WTC11 (cell line): ENCODE measurements at places on chromosomes 7 and 10. TPM values are rescaled to one million over a fixed set of nuclear protein-coding genes. Genes with fewer than 3 reads are reported as not detected.
A peak's percentile ranks its signal among the peaks of the same experiment; 100 is the strongest.

DNA sequence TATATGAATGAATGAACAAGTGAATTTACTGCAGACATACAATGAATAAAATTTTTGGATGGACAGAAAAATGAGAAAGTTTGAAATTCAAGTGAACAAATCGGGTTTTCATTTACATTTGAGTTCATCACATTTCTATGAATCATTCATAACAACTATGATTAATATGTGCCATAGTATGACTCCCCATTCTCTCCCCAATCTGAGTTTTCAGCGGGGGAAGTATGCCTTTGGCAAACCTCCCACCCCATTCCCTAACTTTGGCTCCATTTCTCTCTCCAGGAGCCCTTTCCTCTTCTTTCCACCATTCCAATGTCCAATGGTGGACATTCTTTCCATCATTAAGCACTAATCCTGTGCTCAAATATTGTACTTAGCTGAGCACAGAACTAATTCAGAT is 96.8 kb upstream of the LSM8 start:
- no peak for DNase-seq
- no peaks in the 10 kb centered on the region for H3K36me3 ChIP-seq
- H3K27ac ChIP-seq: no peak overlapping the region

GRCh38 chr10:43952760-43953159 is 304.1 kb upstream of the ZNF32 start:
- H3K4me1 ChIP-seq: peaks cover 20% of the 10 kb centered on the region
- no peak overlapping the region for H3K4me3 ChIP-seq
- peaks cover 9% of the 10 kb centered on the region; the same call in 1 of the 2 replicates for H3K36me3 ChIP-seq
- H3K27ac ChIP-seq: no peak overlapping the region

DNA sequence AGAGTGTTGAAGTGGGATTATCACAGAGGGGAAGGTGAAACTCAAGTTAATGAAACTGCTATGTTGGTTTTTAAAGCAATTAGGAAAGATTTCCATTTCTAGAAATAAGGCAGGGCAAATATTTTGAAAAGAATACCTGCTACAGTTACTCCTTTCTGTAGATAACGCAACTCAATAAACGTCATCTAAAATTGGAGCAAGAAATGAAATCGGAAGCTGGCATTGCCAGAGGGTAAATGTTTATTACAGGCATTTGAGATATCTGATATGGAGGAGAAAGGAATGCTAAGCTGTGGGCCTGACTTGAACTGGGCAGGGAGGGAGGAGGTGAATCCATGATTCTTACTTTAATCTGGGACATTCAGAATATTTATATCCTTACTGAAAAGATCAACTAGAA is 217.0 kb upstream of the ADARB2 start:
- no peak for DNase-seq
- H3K36me3 ChIP-seq: no peaks in the 10 kb centered on the region
- peaks cover 19% of the 10 kb centered on the region for H3K27me3 ChIP-seq
- no peak overlapping the region for H3K4me3 ChIP-seq
- H3K27ac ChIP-seq: no peak overlapping the region

DNA sequence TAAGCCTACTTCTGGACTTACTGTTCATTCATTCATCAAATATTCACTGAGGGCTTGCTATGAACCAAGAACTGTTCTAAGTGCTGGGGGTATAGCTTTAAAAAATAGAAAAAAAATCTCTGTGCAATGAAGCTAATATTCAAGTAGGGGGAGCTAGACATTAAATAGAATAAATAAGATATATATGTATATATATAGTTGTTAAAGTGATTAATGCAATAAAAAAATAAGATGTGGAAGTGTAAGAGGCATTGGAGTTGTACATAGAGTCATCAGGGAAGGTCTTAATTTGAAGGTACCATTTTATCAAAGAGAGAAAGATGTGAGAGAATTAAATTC is 181.2 kb upstream of the AGR3 start:
- no peak overlapping the region for H3K27ac ChIP-seq
- no peaks in the 10 kb centered on the region for H3K27me3 ChIP-seq
- no peak overlapping the region for H3K4me3 ChIP-seq
- H3K4me1 ChIP-seq: no peaks in the 10 kb centered on the region

- DNase-seq: no peak
- no peak overlapping the region for H3K4me3 ChIP-seq
- H3K27ac ChIP-seq: no peak overlapping the region
- H3K27me3 ChIP-seq: no peaks in the 10 kb centered on the region
These were observed 26.2 kb upstream of the MSRB2 start for GRCh38 chr10:23069019-23069815.

DNA sequence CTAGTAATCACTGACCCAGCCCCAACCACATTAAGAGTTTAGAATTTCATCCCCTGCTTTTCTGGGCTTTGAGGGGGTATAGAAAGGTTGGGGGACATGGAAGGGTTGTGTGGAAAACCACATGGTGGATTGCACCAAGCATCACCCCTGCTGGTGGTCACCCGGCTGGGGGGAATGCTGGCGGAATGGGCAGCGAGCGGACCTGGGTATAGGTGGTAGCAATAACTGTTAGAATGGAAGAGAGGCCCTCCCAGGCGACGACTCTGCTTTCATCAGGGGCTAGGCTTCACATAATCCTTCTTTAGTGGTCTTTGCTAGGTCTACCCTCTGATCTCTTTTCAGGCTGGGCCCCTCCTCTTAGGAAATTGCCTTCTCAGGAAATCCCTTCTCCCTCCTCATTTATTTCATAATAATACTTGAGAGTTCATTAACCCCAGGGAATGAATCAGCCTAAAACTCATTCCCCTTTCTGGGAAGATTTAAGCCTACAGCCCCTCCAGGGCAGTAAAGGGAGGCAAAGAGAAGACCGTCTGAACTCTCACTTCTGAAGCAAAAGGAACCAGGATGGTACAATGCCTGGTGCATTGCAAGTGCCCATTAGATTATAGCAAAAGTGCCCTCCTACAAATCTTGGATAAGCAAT is 90.7 kb upstream of the LEP start:
- H3K36me3 ChIP-seq: no peaks in the 10 kb centered on the region
- DNase-seq: no peak
- H3K4me3 ChIP-seq: no peak overlapping the region
- peaks cover 19% of the 10 kb centered on the region for H3K27me3 ChIP-seq
- no peak overlapping the region for H3K27ac ChIP-seq

- H3K4me3 ChIP-seq: no peak overlapping the region
- no peaks in the 10 kb centered on the region for H3K36me3 ChIP-seq
- no peaks in the 10 kb centered on the region for H3K27me3 ChIP-seq
- no peak for DNase-seq
- no peak overlapping the region for H3K27ac ChIP-seq
These were observed 156.4 kb upstream of the MTPN start for GRCh38 chr7:136133551-136133950.

- H3K4me1 ChIP-seq: peaks cover 11% of the 10 kb centered on the region
- no peak overlapping the region for H3K4me3 ChIP-seq
- no peaks in the 10 kb centered on the region for H3K36me3 ChIP-seq
These were observed 24.2 kb upstream of the FAM20C start for GRCh38 chr7:167976-168791.

DNA sequence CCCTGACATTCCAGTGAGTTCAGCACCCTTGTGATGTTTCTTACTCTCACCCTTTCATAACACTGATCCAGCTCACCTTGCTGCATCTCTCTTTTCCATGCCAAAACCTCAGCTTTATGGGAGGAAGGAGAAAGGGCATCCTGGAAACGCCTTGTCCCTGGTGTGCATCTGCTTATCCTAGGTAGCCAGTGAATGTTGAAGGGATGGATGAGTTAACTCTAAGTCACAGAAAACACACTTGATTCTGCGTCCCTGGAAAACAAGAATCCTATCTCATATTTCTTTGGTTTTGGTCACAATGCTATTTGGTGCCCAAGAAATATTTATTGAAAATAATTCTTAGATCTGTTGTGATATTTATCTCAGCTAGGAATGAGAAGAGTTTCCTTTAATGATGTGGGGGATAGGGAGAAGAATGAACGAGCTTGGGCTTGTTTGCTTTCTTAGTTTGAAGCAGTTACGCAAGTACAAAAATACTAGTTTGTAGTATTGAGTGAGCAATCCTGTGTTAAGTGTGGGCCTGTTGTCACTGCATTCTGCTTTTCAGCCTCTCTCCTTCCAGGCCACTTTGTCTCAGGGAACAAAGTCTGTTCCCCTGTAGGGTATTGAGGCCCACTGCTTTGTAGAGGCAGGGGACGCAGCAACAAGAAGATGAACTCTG is 126.5 kb downstream of the ARID5B start:
- H3K36me3 ChIP-seq: no peaks in the 10 kb centered on the region
- H3K4me1 ChIP-seq: no peaks in the 10 kb centered on the region; the same call in 1 of the 2 replicates
- peaks cover 2% of the 10 kb centered on the region; the same call in 1 of the 2 replicates for H3K27me3 ChIP-seq
- DNase-seq: no peak

- H3K36me3 ChIP-seq: peaks cover 15% of the 10 kb centered on the region
- H3K27ac ChIP-seq: no peak overlapping the region
- peaks cover 23% of the 10 kb centered on the region for H3K4me1 ChIP-seq
- no peaks in the 10 kb centered on the region for H3K27me3 ChIP-seq
- no peak overlapping the region for H3K4me3 ChIP-seq
These were observed 495.7 kb downstream of the GALNT17 start for GRCh38 chr7:71627651-71628050.

DNA sequence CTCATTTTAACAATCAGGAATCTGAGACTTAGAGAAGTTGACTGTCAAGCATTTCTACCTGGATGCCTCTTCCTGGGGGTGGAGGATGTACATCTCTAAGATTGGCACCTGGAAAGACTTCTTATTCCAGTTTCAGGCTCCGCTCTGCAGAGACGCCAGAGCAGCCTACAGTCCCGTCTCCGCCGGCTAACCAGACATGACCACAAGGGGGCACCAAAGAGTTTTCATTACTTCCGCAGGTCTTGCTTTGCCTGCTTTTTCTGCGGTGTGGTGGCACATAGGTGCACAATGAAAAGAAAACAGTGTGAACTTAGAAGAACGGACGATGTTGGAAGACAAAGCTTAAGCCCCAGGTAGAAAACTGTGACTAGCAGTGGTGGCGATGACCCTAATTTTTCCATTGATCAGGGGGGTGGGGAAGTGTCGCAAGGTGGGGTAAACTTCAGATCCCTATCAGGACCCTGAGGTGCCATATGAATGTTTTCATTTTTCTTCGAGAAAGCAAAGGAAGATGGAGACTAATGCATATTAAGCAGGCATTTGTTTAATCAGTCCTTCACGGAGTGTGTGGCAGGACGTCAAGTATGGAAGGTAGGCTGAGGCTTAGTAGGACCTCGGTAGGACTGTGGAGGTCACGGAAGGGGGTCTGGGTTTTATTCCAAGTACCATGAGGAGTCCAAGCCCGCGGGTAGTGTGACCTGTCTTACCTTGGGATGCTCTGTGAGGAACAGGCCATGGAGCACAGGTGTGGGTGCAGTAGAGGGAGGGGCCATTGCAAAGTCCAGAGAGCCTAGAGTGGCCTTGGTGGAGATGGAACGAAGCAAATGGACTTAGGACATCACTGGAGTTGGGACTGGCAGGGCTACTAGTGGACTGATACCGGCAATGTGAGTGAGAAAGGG is 60.1 kb upstream of the SORCS3 start:
- DNase-seq: peak; percentile 81
- no peaks in the 10 kb centered on the region; the same call in 1 of the 2 replicates for H3K27me3 ChIP-seq
- H3K4me1 ChIP-seq: peaks cover 9% of the 10 kb centered on the region
- no peak overlapping the region for H3K27ac ChIP-seq
- H3K4me3 ChIP-seq: no peak overlapping the region

DNA sequence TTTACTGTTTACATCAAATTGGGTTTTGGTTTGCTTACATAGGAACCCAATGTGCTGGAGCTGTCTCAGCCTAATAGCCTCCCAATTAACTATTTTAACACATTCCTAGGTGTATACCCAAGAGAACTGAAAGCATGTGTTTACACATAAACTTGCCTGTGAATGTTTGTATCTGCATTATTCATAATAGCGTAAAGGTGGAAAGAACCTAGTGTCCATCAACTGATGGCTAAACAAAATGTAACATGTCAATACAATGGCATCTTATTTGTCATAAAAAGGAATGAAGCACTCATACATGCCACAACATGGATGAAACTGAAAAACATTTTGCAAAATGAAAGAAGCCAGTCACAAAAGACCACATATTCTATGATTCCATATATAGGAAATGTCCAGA is 160.6 kb upstream of the EEPD1 start:
- no peak overlapping the region for H3K27ac ChIP-seq
- no peak for DNase-seq
- no peaks in the 10 kb centered on the region for H3K36me3 ChIP-seq
- no peaks in the 10 kb centered on the region for H3K27me3 ChIP-seq
- peaks cover 4% of the 10 kb centered on the region; the same call in 1 of the 2 replicates for H3K4me1 ChIP-seq

GRCh38 chr10:17428351-17429097 is 25.9 kb downstream of the ST8SIA6 start:
- H3K36me3 ChIP-seq: no peaks in the 10 kb centered on the region
- H3K27ac ChIP-seq: no peak overlapping the region
- H3K4me1 ChIP-seq: peaks cover 14% of the 10 kb centered on the region
- DNase-seq: no peak
- H3K27me3 ChIP-seq: no peaks in the 10 kb centered on the region

- no peak for DNase-seq
- H3K27me3 ChIP-seq: peaks cover 40% of the 10 kb centered on the region
- H3K36me3 ChIP-seq: no peaks in the 10 kb centered on the region
- no peak overlapping the region for H3K27ac ChIP-seq
These were observed 52.2 kb downstream of the CPEB3 start for GRCh38 chr10:92238586-92239098.

- H3K27me3 ChIP-seq: no peaks in the 10 kb centered on the region
- DNase-seq: no peak
- peaks cover 30% of the 10 kb centered on the region for H3K4me1 ChIP-seq
- no peak overlapping the region for H3K27ac ChIP-seq
- H3K4me3 ChIP-seq: no peak overlapping the region
These were observed 66.8 kb downstream of the CACNA2D1 start for GRCh38 chr7:82376739-82377138.

DNA sequence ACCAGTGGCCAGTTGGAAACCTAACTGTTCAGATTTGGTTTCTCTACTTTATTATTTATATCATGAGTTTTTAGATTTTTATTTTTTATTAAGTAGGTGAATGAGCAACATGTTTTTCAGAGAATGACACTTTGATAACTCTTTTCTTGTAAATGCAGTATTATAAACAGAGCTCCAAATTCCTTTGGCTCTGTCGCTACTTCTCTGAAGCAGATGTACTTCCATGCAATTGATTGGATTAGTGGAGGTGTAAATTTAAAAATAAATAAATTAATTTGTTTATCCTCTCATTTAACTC is 34.3 kb upstream of the ICA1 start:
- no peak for DNase-seq
- no peak overlapping the region for H3K27ac ChIP-seq
- no peaks in the 10 kb centered on the region; the same call in 1 of the 2 replicates for H3K27me3 ChIP-seq
- peaks cover 26% of the 10 kb centered on the region for H3K4me1 ChIP-seq

The FKBP6 gene
- 0.09 to 0.11 TPM in 2 of 3 replicates, not detected in the other for total RNA-seq

The IFIT3 gene
- total RNA-seq: 0.14 to 0.42 TPM (median 0.39 TPM) in 3 replicates

The ELAPOR2 gene
- 38.7 to 42.7 TPM (median 41.6 TPM) in 3 replicates for total RNA-seq

The IFIT1B gene
- not detected in 3 replicates for total RNA-seq

The HPSE2 gene
- 0.37 to 0.66 TPM (median 0.60 TPM) in 3 replicates for total RNA-seq

The KCNMA1 gene
- 4.1 to 7.3 TPM (median 5.3 TPM) in 3 replicates for total RNA-seq

The SLC13A4 gene
- 1.6 to 2.1 TPM (median 1.7 TPM) in 3 replicates for total RNA-seq
